COR-L47 (cell line): ENCODE measurements at places on chromosomes 7 and 10.

- no peak for DNase-seq
These were observed 7.2 kb downstream of the FAM3C start for GRCh38 chr7:121388950-121389349.

GRCh38 chr7:139804571-139804970 is 24.5 kb upstream of the TBXAS1 start:
- no peak for DNase-seq

- DNase-seq = peak; percentile 27
These were observed 26.2 kb upstream of the BMPR1A start for GRCh38 chr10:86730227-86730626.

DNA sequence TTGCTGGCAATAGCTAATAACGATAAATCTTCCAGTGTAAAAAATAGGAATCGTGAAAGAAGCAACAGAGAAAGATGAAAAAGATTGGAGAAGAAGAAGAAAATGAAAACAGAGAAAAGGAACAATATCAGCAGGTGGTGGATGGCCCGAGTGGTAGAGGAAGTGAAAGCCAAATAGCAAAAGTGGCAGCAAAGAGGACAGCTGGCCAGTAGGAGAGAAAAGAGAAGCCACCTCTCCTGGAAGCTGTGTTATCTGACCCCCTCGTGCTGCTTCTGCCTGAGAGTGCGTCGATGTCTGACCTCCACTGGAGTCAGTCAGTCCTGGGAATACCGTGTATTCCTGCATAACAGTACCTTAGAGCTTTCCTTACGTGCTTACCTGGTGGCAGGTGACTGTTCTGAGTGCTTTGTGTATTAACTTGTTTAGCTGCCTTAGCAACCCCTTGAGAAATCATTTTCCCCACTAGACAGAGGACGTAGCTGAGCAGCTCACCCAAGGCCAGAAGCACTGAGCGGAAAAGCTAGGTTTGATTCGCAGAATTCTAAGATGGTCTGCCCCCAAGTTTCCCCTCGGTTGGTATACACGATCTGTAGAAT is 88.3 kb downstream of the CHN2 start:
- no peak for DNase-seq

- no peak for DNase-seq
These were observed 55.1 kb downstream of the ABI1 start for GRCh38 chr10:26805567-26806245.

- DNase-seq = no peak
These were observed 14.7 kb downstream of the KCTD7 start for GRCh38 chr7:66643395-66643794.

- DNase-seq = no peak
These were observed 752.5 kb downstream of the CCSER2 start for GRCh38 chr10:85080934-85081333.

GRCh38 chr7:143252006-143252405 is 11.2 kb upstream of the GSTK1 start:
- DNase-seq = no peak

DNA sequence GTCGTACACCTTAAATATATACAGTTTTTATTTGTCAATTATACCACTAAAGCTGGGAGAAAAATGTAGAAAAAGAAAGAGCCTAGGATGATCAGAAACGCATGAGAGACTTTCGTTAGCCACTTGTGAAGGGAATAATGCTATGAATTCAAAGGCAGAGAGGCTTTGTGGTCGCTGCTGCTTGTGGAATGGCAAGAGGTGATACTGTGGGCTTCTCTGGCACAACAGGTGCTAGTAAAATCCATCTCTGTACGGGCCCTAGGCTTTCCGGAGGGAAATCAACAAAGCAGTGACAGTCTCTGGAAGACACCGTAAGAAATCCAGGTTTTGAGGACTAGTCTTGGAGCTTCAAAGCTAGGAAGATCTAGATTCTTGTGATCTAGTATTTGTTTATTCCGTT is 52.6 kb downstream of the LRRC72 start:
- DNase-seq = no peak

DNA sequence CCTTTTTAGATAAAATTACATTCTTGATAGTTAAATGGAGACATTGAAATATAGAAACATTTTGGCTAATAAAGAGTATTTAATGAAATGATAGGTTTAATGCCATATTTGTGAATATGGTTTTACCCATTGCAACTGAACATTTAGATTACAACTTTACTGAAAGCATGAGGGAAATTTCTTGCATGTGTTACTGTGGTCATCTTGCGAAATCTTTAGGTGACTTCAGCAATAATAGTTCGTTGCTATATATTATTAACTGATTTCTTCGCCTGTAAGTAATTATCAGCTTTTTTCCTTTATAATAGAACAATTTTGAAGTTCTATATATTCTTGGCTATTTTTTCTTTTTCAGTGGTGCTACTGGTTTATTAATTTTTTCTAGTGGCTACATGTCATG is 83.2 kb downstream of the MLLT10 start:
- no peak for DNase-seq

GRCh38 chr7:94510582-94511496 is 1.2 kb downstream of the CASD1 start:
- DNase-seq = peak; percentile 59

- no peak for DNase-seq
These were observed 31.3 kb upstream of the KIAA1217 start for GRCh38 chr10:24177636-24178035.

DNA sequence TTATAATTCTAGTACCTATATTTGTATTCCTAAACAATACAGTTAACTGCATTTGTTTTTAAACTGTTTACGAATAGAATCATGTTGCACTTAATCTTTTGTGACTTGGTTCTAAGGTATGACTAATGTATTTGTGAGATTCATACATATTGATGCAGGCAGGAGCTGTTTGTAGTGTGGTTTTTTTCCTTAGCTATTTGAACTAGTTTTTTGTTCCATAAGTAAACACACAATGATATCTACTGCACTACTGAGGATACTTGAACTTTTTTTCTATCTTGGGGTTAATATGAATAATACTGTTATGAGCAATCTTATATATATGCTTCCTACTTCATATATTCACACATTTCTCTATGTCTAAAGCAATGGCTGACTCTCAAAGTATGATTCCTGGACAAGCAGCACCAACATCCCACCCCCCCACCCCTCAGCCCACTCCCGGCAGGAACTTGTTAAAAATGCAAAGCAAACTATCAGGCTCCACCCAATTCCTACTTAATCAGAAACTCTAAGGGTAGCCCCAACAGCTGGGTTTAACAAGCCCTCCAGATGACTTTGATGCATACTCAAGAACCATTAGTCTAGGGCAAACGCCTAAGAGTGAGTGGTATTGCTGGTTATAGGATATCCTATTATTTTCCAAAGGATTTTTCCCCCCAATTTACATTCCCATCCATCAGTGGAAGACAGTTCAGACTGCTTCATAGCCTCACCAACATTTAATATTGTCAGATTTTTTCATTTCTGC is 25.8 kb downstream of the BRAF start:
- DNase-seq = no peak

- peak; percentile 34 for DNase-seq
These were observed 934 bp downstream of the PRTFDC1 start for GRCh38 chr10:24951201-24952142.

DNA sequence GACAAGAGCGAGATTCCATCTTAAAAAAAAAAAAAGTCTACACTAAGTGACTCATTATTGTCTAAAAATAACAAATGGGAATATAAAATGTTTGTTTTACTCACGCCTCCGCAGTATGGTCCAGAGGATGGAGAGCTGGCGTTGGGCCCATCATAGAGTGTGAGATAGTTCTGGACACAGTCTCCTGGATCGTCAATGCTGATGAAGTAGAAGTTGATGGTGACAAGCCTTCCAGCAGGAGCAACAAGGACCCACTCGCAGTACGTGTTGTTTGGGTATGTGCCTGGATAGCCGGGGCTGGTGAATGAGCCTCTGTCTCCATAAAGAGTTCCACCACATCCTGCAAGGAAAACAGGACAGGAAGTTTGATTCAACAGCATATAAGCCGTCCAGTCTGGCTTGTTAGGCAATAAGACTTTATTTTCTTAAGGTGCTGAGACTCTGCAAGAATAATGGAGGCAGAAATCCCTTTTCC is 11.5 kb upstream of the RSU1 start:
- no peak for DNase-seq

GRCh38 chr7:124840435-124840834 is 74.8 kb upstream of the GPR37 start:
- DNase-seq = no peak

- DNase-seq = no peak
These were observed 179.8 kb upstream of the CSTF2T start for GRCh38 chr10:51879238-51879637.

GRCh38 chr7:13322126-13322525 is 634.7 kb downstream of the ARL4A start:
- peak; percentile 29 for DNase-seq

DNA sequence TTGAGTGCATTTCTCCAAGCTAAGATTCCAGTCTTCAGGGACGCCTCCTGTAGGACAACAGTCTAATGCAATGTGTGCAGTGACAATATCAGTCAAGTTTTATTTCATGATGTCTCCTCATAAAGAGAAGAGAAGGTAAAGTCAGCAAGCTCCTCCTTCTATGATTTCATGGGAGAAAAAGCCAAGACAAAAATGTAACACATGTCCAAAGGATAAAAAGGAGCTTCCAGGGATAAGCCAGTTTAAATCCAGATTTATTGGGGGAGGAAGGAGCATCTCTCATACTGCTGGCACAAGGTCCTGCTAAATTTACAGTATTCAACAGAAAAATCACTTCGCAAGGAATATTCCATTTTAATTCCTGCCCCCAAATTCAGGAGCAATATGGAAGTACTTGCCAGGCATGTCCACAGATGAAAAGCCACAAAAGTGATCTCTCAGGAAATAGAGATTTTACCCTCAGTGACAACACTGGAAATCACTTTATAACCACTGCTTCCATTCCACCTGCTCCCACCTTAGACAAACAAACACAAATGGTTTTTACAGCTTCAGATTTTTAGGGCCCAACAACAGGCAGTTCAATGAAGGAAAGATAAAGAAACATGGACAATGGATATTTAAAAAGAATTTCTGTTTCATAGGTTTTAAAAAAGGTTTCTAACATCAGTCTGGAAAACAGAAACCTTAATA is 677.5 kb upstream of the C7orf33 start:
- DNase-seq = no peak

DNA sequence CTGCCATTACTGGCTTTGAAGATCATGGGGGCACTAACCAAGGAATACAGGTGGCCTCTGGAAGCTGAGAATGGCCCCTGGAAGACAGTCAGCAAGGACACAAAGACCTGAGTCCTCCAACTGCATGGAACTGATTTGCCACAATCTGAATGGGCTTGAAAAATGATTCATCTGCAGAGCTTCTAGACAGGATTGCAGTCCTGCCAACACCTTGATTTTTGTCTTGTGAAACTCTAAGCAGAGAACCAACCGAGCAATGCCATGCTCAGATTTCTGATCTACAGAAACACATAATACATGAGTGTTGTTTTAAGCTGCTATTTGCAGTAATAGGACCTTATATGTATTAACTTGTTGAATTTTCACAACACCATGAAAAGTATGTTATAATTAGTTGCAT is 66.1 kb upstream of the SLC13A1 start:
- DNase-seq = no peak

DNA sequence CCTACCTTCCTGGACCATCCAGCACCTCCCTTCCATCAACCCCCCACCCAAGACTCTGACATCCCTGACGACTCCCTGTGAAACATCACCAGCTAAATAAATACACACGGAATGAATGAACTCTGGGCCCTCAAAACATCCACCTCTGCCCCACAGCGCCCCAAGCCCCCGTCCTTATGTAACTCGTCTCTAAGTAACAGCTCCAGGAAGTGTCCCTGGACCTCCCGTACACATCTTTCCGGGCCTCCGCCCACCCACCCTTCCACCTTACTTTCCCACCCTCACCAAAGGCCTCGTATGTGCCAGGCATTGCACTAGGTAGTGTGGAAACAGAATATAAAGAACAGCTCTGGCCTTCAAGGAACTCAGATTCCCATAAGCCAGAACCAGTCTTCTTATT is 27.7 kb upstream of the SLIT1 start:
- DNase-seq = no peak

DNA sequence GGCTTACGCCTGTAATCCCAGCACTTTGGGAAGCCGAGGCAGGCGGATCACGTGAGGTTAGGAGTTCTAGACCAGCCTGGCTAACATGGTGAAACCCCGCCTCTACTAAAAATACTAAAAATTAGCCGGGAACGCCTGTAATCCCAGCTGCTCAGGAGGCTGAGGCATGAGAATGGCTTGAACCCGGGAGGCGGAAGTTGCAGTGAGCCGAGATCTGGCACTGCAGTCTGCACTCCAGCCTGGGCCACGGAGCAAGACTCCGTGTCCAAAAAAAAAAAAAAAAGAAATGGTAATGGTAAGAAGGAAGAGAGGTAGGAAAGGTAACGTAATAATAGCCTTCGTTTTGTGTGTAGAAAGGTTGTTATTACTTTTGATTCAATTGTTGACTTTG is 1.2 kb downstream of the HSPA14 start:
- no peak for DNase-seq
